Vagina (tissue), 2 donors: ENCODE measurements at places on chromosomes 16 and 17.

DNA sequence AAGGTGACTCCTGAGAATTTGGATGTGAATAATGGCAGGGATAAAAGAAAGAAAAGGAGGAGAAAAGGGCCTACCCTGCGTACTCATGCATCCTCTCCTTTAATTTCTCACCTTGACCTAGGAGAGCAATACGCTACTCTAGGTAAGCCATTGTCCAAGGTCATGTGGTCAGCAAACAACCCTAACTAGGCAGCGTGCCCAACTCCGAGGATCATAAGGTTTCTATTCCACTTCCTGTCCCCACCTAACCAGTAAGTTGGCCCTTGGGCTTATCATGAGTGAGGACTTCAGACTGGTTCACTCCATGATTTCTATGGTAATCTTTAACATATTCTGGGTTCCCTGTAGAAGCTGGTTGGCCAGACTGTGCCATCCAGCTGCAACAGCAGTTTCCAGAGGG lies 315.1 kb upstream of the CCL2 start:
- no peak for DNase-seq

GRCh38 chr17:22654447-22654846 lies 962.1 kb downstream of the KCNJ18 start:
- no peak for DNase-seq

DNA sequence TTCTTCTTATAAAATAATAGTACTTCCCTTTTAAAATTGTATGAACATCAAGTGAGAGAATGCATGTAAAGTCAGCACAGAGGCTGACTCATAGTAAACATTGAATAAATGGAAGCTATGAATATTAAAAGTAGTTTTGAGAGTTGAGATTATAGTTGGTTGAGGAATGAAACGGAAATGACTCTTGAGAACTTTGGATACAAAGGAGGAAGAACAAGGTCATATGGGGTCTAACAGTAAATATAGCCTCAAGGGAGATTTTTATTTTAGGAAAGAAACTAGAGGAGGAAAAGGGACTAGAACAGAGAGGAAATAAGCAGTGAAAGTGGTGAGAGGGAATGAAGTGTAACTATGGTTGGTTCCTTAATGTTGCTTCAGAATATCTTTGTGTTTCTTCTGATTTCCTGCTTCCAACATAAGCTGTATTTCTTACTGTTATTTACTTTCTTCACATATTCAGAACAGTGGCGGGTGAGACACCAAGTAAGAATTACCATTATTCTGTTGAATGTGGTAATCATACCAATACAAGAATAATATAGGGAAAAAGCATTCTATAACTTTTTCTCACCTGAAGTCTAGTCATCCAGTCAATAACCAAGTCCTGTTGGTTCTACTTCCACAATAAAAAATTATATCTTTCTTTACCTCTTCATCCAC lies 165.1 kb downstream of the CHD9 start:
- no peak for DNase-seq

DNA sequence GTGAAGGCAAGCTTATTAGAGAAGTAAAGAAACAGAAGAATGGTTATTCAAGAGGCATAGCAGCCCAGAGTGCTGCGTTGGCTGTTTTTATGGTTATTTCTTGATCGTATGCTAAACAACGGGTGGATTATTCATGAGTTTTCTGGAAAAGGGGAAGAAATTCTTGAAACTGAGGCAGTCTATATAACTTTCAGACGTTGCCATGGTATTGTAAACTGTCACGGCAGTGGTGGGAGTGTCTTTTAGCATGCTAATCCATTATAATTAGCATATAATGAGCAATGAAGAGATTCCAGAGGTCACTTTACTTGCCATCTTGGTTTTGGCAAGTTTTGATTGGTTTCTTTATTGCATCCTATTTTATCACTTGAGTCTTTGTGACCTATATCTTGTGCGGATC lies 17.4 kb upstream of the MILR1 start:
- no peak for DNase-seq

- no peak for DNase-seq
These were observed 15.3 kb upstream of the ARL5C start for GRCh38 chr17:39181303-39181702.

- no peak for DNase-seq
These were observed 88.3 kb downstream of the TMEM132E start for GRCh38 chr17:34667656-34668055.

- DNase-seq, result no peak
These were observed 134.4 kb downstream of the SKAP1 start for GRCh38 chr17:48295362-48296288.

DNA sequence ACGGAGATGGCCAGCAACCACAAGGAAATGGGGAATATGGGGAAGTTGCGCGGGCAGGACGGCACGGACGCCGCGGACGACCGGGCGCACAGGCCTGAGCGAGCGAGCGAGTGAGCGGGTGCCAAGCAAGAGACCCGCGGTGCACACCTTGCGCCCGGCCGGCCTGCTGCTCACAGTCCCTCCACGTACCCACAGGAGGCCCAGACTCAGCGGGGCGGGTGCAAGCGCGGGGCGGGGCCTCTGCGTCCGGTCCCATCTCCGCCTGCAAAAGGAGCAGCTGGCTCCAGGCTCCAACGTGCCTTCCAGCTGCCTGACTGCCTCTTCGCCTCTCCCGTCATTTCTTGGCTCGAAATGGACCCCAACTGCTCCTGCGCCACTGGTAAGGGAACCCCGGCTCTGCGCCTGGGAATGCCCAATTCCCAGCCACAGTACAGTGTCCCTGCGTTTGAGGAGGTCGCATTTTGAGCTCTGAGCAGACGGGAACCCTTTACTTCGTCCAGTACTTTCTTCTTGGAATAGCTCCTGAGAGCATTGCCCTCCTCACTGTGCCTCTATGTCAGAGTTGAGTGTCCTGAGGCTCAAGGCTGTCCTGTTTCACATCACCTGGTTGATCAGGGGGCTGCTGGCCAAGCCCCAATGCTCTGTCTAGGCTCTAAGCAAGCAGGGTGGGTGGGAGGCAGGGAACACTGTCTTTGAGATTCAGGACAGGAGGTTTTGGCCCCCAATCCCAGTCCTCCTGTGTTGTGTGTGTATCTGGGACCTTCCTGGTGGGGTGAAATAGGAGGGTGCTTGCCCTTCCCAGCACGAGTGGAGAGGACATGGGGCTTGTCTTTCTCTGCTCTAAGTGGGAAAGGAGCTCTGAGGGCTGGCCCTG lies 8.1 kb upstream of the MT1E start:
- no peak for DNase-seq

DNA sequence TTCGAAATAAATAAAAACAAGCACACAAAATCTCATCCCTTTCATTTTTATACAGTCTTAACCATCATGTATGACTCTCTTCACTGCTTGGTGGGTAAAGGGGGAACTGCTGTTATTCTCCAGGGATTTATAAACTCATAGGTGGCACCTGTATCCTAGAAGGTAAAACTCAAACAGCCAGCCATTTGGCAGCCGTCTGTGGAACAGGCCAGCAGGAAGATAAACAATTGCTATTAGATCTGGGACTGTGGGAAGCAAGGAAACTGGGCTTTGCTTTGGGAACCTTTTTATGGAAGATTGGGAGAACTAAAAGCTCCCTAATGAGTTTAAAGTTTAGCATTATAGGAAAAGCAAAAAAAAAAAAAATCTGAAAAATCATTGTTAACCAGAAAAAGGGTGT lies 126.0 kb downstream of the TANGO6 start:
- DNase-seq, result no peak

- peak; percentile 87 for DNase-seq
These were observed 27.2 kb upstream of the TMEM220 start for GRCh38 chr17:10757067-10757466.

GRCh38 chr16:29662729-29663015 lies 375 bp upstream of the SPN start:
- DNase-seq, result no peak

DNA sequence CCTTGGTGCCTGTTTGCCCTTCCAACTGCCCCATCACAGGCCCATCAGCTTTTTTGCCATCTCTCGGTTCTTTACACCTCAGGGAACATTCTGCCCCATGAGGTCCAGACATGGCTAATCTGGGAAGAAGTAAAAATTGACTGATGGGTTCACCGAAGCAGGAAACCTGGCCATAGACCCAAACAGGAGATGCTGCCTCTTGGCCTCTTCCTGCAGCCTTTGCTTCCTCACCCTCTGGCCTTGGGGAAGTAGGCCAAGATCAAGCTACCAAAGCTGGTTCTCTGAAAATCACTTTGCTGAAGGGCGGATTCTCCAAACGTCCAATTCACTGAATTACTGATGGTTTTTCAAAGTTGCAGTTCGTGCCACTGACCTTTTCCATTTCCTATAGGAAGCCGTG lies 56.1 kb downstream of the ARSG start:
- no peak for DNase-seq

- DNase-seq, result no peak
These were observed 797 bp upstream of the RAB11FIP3 start for GRCh38 chr16:424623-425081.
